ENCODE measurements at places on chromosomes 7 and 10. TPM values are rescaled to one million over a fixed set of nuclear protein-coding genes. Genes with fewer than 3 reads are reported as not detected.

- no peak for DNase-seq
Measured at GRCh38 chr10:106655165-106655564, 509.3 kb downstream of the SORCS1 start.

DNA sequence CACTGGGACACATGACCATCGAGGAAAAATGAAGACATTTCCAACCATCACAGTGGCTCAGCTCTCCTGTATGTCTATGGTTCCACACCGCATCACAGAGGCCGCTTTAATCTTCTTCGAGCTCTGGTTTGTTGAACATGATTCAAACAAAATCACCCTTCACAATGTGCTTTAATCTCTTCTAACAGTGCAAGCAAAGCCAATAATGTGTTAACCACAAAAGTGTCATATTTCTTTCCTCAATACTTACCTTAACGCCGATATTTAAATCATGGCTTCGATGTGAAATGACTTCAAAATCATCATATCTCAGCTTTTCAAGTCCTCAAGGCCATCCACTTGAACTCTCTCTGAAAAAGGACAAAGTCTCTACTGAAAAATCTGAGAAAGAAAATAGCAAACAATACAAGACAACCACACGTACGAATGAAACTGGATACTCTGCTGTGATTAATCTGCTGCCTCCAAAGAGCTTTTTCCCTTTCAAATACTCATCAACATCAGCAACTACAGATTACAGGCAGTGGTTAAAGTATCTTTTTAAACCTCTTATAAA is 23.0 kb upstream of the SVIL start:
- no peak for DNase-seq

GRCh38 chr7:55092186-55092974 is 73.6 kb downstream of the EGFR start:
- no peak for DNase-seq

DNA sequence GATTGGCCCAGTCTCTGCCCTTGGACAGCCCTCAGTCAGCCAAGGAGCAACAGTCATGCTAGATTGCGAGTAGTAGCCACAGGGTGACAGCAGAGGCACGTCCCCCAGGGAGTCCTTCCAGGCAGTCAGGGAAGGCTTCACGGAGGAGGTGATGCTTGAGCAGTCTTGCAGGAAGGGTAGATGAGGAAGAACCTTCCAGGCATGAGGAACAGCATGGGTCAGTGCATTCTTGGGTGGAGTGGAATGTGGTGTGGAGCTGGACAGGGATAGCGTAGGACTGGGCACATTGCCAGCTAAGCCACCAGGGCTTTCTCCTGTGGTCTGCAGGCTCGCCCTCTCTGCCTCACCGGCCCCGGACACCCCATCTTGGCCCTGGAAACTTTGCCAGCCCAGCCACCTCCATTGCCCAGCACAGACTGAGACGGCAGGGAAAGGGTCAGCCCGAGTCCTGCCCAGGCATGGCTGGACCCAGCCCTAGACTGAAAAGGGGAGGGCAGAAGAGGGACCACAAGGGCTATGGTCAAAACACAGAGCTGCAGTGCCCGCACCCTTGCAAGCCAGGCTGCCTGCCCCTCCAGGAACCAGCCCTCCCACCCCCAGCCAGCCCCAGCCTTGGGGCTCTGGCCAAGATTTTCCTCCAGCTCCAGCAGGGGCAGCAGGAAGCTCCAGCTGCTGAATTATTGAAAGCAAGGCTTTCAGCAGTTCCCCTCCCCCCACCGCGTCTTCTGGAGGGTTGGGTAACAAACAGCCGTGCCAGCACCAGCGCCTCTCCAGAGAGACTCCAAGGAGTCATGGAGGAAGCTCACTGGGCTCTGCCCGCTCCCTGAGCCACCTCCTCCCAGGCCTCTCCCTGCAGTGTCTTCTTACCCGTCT is 18.7 kb downstream of the SRRM3 start:
- no peak for DNase-seq

DNA sequence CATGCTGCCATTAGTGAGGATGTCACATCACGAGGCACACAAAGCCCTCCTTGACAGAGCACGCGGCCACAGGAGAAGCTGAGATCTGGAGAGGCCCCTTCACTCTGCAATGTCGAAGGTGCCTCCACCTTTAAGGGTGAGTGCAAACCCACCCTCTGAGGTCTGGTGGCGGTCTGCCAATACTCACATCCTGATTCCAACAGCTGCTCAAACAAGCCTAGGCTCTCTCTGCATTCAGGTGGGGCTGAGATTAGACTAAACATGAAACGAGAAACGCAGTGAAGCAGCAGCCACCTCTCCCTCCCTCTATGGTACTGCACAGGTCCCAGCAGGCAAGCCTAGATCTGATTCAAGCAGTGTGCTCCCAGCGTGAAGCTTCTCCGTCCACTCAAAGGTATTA is 151.8 kb downstream of the TCERG1L start:
- peak; percentile 25 for DNase-seq

- no peak for DNase-seq
Measured at GRCh38 chr10:32955299-32955772, 2.7 kb downstream of the ITGB1 start.

- DNase-seq, result no peak
Measured at GRCh38 chr10:34624323-34625153, 190.6 kb downstream of the PARD3 start.

Gene RBM17
- total RNA-seq, result 92.5 TPM

Gene MDH2
- total RNA-seq, result 106 TPM

Gene MNX1
- total RNA-seq, result 0.93 TPM
